ENCODE measurements at places on chromosomes 12 and 14. TPM values are rescaled to one million over a fixed set of nuclear protein-coding genes. Genes with fewer than 3 reads are reported as not detected.

LTB4R2 gene
- 82.9 TPM for total RNA-seq

TAS2R14 gene
- total RNA-seq, result 0.80 TPM

IGF1 gene
- total RNA-seq, result 1.5 TPM

INF2 gene
- total RNA-seq, result 28.4 TPM

- ATAC-seq, result no peak
Measured at GRCh38 chr14:42374332-42374731, 767.7 kb downstream of the LRFN5 start.

GRCh38 chr14:67571275-67571990 is 28.6 kb downstream of the PIGH start:
- no peak for ATAC-seq

GRCh38 chr12:69570000-69570516 is 15.2 kb upstream of the CCT2 start:
- ATAC-seq, result no peak

- ATAC-seq, result no peak
Measured at GRCh38 chr14:98018628-98019027, 1221.4 kb downstream of the VRK1 start.

- ATAC-seq, result no peak
Measured at GRCh38 chr12:54357506-54358190, 6.6 kb downstream of the GPR84 start.
